Mesenteric fat pad (tissue), 1 donor: ENCODE measurements at places on chromosomes 12 and 14.

GRCh38 chr12:26697217-26697616 is 135.8 kb downstream of the ITPR2 start:
- no peak for DNase-seq

DNA sequence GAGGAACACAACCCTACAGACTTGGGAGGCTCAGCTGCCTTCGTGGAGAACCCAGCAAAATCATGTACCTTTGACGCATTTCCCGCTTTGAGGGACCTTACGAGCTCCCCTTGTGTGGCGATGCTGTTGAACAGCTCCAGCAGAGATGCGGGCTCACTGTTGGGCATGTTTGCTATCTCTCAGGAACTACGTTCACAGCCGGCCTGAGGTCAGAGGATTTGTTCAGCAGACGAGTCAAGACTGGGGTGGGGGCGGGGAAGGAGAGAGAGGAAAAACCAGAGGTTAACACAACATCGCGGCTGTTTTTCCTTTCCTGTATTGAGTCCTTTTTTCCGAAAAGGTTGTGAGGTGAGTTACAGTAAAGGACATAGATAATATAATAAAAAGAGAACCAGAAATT is 45.9 kb downstream of the SLC25A47 start:
- no peak for DNase-seq

DNA sequence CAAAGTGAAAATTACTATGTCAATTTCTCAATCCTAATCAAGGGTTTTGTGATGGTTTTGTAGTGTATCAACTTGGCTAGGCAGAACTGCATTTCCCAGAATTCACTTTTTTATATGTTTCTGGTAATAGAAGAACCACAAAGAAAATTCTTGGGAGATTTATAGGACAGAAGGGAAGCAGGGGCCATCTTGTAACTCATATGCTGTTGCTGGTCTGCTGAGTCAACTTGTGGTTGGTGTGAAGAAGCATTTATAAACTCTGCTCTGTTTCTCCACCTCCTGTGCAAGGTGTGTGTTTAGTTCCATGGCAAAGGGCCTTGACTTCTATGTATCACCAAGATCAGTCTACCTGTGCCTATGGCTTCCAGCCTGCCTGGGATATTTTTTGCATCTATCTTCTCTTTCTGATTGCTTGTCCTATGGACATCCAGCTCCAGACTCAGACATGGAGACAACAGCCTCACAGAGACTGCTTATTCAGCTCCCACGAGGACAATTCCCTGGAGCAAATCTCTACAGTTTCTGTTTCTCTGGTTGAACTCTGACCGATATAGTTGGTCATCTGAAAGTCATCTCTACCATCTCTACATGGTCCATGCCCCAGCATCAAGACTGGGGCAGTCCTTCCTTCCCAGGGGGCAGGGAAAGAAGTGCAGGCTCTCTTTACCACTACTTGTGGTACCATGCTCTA is 364.3 kb upstream of the DDHD1 start:
- no peak for DNase-seq

DNA sequence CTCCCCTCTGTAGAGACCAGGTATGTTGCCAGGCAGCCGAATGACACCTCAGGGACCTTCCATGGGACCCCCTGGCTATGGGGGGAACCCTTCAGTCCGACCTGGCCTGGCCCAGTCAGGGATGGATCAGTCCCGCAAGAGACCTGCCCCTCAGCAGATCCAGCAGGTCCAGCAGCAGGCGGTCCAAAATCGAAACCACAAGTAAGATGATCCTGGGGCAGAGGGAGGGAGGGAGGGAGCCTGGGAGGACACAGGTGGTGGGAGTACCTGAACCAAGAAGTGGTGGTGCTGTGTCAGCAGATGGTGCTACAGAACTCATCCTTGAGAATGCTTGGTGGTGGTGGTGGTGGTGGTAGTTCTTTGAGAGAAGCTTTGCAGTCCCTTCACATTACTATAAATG is 1.0 kb downstream of the SMARCD1 start:
- no peak for DNase-seq

DNA sequence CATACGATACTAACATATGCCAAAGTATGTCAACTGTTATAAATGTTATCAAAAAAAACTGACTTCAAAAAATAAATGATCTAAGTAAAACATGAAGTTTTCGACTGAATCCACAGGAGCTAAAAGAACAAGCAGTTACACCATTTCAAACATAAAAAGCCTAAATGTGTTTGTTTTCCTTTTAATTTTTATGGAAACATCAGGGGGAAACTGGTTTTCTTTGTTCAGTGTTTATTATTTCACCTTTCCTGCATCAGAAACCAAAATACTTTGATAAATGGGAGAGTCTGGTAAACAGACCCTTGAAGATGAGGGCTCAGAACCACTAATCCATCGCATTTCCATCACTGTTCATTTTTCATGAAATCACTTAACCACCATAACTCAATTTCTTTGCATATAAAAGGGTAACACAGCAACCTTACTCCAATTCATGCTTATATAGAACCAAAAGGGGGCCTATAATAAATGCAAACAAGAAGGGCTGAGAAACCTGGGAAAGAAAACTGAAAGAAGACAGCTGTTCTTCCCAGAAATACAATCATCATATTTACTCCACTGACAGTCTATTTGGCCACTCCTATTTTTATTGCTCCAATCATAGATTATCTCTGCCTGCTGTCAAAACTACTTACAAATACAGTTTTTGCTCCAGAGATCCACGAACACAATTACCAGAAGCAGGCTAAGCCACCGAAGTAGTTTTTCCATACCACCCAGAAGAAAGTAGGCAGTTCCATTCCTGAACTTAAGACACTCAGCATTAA is 17.0 kb downstream of the FGD6 start:
- DNase-seq, result no peak

DNA sequence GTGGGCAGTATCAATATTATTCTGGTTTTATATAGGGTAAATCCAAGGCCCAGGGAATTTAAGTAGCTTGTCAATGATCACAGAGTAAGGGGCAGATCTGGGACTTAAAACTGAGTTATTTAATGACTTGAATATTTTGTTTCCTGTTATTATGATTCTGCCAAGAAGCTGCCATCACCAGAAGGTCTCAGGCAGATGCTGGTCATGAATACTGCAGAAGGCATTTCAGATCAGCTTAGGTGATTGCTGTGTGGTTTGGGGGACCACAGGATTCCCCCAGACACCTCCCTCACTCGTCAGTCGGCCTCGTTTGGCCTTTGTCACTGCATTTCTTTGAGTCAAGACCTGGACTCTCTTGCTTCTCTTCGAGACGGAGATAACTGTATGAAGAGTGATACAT is 47.7 kb upstream of the EVL start:
- no peak for DNase-seq

DNA sequence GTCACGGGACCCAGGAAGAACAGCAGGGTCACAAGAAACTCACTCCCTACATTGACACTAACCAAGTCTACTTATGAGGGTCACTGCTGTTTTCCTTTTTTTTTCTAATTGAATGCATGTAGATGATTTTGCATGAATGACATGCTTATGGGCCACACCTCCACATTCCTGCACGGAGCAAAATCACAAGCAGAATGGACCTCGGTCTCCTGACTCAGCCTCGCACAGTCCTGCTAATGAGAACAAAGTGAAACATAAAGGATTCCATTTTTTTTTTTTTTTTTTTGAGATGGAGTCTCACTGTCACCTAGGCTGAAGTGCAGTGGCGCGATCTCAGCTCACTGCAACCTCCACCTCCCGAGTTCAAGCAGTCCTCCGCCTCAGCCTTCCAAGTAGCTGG is 12.3 kb downstream of the SCARB1 start:
- no peak for DNase-seq
